ENCODE measurements at places on chromosomes 6 and 20.

DNA sequence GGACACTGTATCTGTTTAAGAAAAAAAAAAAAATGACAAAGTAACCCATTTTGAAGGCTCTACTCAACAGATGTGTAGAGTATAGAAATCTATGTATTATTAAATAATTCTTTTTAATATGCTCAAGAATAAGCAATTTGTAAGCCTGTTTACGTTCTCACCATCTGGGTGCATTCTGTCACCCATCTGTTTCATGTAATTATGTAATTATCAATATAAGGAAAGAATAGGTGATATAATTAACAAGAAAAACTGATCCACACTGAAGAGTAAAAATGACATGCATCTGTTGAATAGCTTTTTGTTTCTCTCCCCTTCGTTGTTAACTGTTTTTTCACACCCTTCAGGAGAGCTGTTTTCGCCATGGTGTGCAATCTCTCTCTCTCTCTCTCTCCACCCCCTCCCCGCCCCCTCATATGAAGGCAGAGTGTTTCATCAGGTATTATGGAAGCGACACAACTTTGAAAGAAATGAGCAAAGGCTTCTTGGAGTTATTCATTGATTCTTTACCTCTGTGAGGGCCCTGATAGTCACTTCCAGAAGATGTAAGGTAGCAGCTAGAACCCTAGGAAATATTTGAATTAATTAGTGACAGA lies 154.3 kb upstream of the INSM1 start:
- DNase-seq: no peak

DNA sequence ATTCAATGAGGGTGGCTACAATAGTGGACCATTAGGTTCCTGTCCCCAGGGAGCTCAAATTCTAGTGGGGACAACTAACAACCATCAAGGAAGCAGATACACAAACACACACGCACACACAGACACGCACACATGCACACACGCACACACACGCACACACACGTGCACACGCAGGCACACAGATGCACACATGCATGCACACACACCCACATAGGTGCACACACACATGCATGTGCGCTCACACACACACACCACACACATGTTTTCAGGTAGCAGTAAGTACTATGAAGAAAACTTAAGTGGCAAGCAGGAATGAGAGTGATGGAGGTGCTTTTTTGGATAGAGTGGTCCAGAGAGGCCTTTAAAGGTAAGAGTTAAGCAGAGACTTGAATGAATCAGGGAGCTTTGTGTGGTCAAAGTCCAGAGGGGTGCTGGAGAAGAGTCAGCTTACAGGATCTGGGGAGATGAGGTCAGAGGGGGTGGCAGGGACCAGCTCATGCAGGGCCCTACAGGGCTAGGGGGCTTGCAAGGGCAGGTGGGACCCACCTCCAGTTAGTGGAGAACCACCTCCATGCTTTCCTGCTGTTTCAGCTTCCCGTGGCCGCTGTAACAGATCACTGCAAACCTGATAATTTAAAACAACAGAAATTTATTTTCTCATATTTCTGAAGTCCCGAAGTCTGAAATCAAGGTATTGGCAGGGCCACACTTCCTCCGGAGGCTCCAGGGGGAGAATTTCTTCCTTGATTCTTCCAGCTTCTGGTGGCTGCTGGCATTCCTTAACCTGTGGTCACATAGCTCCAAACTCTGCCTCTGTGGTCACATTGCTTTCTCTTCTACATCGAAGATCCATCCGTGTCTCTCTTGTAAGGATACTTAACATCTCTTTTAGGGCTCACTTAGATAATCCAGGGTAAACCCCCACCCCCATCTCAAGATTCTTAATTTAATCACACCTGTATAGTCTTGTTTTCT lies 6.9 kb upstream of the NSFL1C start:
- no peak for DNase-seq

DNA sequence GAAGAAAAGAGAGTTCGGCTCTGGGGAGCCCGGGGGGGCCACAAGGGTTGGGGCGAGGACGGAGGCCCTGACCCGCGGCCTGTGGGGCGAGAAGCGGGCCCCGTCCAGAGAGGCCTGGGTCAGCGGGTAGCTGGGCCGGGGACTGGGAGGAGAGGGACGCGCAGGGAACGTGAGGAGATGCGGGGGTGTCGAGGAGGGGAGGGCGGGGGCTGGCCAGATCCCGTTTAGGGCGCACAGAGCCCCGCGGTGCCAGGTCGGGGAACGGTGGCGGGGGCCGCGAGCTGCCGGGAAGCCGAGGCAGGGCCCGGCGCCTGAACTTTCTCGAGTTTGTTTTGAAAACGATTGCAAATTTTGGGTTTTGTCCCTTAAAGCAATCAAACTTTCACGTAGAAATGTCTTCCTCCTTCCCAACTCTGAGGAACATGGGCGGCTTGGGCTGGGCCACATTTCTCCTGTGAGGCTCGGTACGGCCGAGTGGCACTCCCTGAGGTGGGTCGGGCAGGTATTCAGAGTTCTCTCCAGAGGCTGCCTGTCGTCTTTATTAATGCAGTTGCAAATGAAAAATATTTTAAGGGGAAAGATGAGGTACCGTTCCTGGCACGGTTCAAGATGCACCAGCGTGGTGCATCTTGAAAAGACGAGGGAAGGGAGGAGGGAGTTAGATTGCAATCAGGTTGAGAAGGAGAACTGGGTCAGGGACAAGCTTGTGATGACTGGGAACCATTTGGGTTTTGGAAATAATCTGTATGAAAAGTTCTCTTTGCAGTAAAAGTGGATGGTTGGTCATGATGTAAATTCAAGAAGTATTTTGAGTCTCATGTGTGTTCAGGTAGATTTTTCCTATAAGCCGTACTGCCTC lies 972 bp downstream of the RNF8 start:
- DNase-seq: peak; percentile 40

DNA sequence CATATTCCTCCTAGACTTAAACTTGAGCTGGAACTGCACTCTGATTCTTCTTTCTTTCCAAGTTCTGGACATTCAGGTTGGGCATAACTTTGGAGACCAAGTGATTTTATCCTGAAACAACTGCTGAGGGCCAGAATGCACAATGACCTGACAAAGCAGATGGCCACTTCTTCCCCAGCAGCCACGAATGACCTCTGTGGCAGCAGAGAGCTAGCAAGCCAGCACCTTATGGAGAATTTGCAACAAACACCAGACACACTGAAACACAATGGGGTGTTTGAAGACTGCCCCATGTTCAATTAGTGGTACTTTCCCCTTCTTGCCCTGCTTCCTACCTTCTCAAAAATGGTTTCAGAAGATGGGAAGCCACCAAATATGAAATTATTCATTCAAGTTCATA lies 4.2 kb upstream of the TENT5A start:
- DNase-seq: no peak

- DNase-seq: no peak
Observed at GRCh38 chr6:70270287-70271005, 32.4 kb downstream of the COL9A1 start.

- peak; percentile 9 for DNase-seq
Observed at GRCh38 chr6:29516108-29516507, 28.4 kb upstream of the MAS1L start.

GRCh38 chr6:108518714-108519576 lies 41.8 kb upstream of the FOXO3 start:
- peak; percentile 32 for DNase-seq

DNA sequence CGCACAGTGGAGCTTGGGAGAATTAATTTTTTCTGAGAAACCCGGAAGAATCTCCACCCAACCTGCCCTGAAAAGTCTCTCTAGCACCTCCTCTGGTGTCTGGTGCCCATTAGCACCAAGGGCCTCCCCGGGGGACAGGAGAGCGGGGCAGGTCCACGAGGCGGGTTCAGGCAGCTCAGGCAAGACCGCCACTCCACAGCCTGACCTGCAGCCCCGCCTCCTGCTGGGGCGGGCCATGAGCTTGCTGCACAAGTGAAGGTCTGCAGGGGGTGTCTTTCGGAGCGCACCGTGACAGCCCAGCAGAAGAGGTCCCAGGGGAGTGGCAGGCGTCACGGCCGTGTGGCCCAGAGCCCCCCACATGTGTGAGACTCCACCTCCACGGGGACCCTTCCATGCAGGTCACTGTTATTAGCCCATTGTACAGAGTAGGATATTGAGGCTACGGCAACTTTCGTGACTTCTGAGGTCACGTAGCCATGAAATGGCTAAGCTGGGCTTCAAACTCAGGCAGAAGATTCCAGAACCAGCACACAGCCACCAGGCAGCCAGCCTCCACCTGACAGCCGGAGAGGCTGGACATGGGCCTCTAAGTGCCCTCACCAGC lies 63.9 kb upstream of the SLCO4A1 start:
- DNase-seq: no peak

DNA sequence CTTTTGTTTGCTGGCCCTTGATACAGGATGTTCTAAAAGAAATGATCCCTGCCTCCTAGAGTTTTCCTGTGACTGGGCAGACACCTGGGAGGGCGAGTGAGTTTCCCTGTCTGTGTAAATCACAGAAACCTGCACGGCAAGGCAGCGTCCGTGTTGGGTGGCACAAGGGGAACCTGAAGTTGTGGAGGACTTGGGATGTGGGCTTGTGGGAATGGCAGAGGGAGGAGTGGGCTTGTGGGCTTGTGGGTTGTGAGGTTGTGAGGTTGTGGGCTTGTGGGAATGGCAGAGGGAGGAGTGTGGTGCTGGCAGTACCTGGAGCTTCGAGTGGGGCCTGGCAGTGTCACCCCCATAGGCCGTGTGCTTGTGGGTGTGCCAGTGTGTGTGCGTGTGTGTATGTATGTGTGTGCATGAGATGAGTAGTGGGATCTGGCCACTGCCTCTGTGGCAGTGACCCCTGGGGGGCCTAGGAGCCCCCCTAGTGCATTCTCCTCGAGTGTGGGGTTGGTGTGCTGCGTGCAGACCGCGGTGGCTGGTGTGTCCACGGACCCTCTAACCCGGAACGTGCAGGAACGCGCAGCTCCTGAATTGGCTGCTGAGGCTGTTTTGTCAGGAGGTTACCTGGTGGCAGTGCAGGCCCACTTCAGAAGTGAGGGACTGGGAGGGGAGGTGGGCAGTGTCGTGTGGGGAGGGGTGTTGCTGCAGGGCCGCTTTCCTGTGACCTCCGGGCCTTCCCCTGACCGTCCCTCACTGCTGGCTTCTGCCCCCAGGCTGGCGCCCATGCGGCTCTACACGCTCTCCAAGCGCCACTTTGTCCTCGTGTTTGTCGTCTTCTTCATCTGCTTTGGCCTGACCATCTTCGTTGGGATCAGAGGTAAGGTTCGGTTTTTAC lies 13.0 kb downstream of the TMEM181 start:
- no peak for DNase-seq

DNA sequence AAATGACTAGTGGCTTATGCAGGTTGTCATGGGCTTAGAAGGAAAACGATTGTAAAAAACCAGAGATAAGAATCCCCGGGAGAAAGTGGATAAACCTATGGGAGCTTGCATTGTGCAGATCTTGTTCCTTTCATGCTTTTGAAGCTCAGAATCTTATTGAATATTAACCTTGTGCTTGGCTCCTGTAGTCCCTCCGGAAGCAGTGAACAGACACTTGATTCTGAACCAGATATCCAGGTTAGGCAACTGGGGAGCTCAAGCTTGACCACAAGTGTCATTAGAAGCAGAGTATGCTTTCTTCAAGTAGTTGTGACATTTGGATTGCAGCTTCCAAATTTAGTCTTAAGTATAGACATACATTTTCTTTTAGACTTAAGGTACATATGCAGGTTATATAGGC lies 212.6 kb upstream of the MOCS1 start:
- DNase-seq: no peak

DNA sequence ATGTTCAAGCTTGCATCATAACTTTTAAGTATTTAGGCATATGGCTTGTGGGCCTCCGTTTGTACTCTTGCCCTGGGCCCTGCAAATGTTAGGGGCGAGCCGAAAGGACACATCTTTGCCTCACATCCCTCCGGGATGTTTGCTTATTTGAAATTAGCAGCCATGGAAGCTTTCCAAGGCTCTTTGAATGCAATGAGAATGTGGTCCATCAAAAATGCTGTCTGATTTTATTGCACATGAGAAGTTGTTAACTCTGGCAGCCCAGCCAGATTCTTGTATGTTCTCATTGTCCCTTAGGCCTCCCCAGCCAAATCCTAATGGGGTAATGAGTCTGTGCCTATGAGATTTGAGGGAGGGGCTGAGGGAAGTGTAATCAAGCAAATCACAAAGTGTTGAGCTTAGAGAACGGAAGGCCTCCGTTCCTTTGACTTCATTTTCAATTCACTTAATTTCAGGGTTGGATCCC lies 261.2 kb upstream of the MARCKS start:
- peak; percentile 98 for DNase-seq

GRCh38 chr6:137794516-137795201 lies 72.4 kb upstream of the TNFAIP3 start:
- no peak for DNase-seq

GRCh38 chr20:4717816-4718570 lies 3.7 kb upstream of the PRND start:
- DNase-seq: no peak

DNA sequence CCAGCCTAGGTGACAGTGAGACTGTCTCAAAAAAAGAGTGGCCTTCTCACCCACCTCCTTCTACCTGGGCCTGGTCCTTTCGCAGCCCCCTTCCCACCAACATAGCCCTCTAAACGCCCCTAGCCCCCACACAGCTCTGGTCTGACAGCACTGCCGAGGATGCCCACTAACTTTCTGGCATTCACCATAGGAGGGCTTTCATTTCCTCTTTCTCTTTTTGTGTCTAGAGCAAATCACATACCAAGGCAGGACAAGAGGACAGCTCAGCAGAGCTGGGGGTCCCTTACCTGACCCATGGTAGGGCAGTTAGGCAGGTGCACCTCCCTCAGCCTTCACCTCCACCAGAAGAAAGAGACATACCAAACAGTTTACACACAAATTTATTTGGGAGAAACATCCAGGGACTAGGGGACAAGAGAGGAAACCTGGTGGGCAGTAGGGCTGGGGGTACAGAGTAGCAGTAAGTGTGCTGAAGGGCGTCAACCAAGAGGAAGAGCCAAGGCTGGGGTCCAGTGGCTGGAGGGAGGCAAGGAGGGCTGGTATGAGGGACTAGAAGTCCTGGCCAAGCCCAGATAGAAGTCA lies 4.5 kb downstream of the LY6G5C start:
- DNase-seq: no peak

DNA sequence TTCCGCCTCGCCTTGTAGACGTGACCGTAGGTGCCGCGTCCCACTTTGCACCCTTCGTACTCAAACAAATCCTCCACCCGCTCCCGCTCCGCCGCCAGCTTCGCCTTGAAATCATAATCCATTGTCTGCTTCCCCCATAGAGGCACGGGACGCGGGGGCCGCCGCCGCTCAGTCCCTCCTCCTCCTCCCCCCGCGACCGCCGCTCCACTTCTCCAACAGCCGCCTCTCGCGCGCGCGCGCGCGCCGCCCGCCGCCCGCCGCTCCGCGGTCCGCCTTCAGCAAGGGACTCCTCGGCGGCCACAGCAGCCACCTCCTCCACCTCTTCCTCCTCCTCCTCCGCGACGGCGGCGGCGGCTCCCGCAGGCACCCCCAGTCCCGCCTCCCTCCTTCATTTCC lies 256 bp downstream of the CDK19 start:
- no peak for DNase-seq

- DNase-seq: peak; percentile 96
Observed at GRCh38 chr6:72425003-72425681, 196.7 kb upstream of the KCNQ5 start.

GRCh38 chr6:11276911-11277274 lies 44.4 kb upstream of the NEDD9 start:
- no peak for DNase-seq
